ENCODE measurements at places on chromosomes 6 and 20.

- DNase-seq: no peak
These were observed 53.4 kb downstream of the AKAP12 start for GRCh38 chr6:151292974-151293687.

DNA sequence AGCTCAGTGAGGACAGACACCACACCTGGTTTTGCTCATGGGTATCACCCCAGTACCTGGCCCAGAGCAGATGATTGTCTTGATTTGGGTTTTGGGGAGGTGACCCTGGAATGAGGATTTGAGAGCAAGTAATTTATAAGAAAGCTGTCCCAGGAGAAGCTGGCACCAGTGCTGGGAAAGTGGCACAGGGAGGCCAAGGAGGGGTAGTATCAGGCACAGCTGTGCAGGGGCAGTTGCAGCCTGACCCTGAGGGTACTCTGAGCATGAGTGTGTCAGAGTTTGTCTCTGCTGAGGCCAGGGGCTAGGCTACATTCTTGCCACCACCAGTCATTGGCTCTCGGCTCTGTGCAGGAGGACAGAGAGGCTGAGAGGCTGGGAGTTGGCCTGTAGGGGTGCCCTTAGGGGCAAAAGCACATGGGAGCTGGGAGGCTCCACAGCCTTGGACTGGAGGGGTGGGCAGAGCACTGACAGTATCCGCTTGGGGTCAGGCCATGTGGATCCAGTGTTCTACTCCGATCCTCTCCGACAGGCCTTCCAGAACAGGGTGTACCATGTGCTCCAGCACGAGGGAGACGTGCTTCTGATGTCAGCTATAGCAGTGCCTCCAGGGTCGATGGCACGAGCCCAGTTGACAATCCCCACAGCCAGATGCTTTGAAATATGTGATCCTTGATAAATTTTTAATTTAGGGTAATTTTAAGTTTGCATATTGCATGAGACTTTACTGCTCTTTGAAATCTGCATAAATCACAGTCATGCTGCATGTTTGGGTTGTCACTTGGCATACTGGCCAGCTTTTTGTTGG is 121.3 kb downstream of the PHACTR3 start:
- DNase-seq: no peak

- no peak for DNase-seq
These were observed 380.0 kb upstream of the MARCKS start for GRCh38 chr6:113476937-113477839.

- DNase-seq: no peak
These were observed 33.3 kb upstream of the CITED2 start for GRCh38 chr6:139407718-139408222.

DNA sequence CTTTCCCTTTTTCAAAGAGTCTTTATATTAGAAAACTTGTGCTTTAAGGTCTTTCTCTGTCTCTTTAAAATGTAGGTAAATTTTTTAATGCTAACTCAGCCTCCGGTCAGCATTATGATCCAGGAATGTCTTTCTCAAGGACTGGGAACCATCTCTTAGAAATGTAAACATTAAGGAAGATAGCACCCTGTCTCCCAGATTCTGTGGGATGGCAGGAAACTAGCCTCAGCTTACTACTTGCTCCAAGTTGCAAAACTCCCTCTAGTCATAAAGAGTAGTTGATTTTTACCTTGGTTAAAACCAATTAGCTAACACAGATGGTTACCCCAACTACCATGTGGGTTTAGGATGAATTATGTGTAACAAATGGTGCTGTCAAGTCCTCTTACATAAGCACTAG is 4.7 kb upstream of the TAAR1 start:
- no peak for DNase-seq

- DNase-seq: no peak
These were observed 818.8 kb upstream of the CITED2 start for GRCh38 chr6:140193269-140193668.

DNA sequence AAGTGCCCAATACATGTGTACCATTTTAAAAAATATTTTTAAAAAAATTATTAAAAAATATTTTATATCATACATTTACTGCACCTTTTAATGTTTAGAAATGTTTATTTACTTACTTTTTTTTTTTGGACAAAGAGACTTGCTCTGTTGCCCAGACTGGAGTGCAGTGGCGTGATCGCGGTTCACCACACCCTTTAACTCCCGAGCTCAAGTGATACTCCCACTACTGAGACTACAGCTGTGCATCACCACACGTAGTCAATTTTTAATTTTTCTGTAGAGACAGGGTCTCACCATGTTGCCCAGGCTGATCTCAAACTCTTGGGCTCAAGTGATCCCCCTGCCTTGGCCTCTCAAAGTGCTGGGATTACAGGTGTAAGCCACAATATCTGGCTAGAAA is 9.2 kb upstream of the SIRPG start:
- DNase-seq: no peak

DNA sequence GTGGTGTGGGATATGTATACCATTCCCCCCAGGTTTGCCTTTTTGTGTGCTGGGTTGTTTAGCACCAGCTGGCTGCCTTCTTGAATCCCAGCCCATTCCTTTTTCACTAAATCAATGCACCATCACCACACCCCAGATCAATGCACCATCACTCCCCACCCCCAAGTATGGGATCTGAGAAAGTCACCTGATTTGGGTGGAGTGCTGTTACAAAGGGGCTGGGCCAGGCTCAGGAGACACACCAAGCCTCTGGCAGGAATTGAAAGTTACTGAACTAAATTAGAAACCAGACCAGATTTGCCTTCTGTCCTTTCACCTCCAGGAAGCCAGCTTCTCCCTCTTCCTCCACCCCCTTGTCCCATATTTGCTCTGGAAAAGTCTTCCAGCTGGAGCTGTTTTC is 19.6 kb upstream of the PKHD1 start:
- DNase-seq: no peak

- DNase-seq: no peak
These were observed 655 bp downstream of the FAM184A start for GRCh38 chr6:119077643-119078375.

GRCh38 chr20:9503526-9504245 is 10.7 kb upstream of the LAMP5 start:
- no peak for DNase-seq

GRCh38 chr6:92110403-92110802 is 1309.0 kb downstream of the EPHA7 start:
- DNase-seq: no peak

DNA sequence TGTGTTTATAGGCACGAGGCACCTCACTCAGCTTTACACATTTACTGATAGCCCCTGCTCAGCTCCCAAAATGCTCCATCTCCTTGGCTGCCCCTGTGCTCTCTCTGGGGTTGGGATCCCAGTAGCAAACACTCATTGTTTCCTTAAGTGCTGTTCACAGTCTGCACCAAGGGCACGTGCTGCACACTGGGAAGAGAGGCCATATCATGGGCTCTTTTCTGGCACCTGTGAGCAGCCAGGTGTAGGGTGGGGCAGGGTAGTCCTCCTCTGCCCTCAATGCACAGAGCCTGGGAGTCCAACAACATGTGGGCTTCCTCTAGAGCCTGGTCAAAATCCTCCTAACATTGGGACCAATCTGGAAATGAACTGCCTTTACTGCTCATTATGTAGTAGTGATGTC is 67.9 kb downstream of the BANF2 start:
- DNase-seq: no peak

GRCh38 chr6:93136111-93136510 is 283.2 kb downstream of the EPHA7 start:
- DNase-seq: no peak

DNA sequence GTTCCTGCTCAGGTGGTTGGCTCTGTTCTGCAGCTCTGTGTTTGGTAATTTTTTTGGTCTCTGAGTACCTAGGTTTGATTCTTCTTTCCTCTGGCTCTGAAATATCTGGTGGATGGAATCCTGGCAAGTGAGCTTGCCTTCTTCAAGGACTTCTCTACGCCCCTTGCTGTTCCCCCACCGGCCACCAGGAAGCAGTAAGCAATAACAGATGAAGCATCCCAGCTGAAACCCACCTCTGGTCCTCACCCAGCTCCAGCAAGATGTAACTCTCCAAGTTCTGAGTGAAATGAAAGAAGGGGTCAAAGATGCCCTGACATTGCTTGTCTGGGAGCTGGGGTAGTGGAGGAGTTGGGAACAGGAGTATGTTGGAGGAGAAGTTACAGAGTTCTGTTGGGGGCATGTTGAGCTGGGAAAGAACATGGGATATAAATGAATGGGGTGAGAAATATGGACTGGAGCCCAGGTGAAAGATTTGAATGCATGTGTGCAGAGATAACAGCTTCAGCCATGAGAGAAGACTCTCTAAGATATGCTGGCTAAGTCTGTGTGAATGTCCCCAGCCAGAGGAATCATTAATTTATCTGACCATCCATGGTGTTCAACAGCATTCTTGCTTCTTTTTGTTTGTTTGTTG is 51.3 kb upstream of the GLP1R start:
- DNase-seq: peak; percentile 2

DNA sequence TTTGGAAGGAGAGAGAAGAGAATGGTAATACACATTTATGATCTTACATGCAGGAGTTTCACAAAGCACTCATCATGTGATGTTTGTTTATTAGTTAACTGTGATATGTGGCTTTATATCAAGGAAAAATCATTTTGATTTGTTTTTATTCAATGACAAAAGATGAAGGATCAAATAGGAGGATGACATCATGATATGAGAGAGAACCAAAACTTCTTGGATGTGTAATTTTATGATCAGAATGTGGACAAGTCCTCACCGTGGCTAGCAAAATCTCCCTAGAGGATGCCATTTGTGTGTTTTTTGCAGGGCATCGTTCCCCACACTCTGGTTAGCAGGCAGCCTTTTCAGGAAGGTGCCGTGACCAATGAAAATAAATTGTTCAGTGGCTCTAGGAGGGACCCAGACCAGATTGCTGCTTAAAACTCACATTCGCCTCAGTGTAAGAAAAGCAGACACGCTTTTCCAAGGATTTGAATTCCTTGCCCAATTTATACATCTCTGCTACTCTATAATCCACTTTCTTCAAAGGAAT is 552.7 kb downstream of the NKAIN2 start:
- DNase-seq: no peak

DNA sequence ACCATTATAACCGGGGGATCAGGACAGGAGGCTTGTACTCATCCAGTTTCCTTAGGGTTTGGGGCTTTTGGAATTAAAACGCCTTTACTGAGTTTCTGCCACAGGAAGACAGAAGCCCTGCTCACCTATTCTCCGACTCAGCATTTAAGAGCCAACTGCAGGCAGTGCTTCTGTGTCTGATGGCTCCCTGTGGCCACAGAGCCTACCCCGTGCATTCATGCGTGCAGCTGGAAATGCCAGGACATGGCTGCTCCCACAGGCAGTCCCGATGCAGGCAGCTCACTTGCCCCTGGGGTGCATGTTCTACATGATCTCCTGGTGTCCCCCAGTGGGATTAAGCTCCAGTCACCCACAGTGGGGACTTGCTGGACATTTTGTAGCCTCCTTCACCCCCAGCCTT is 22.2 kb downstream of the ZNF831 start:
- no peak for DNase-seq

DNA sequence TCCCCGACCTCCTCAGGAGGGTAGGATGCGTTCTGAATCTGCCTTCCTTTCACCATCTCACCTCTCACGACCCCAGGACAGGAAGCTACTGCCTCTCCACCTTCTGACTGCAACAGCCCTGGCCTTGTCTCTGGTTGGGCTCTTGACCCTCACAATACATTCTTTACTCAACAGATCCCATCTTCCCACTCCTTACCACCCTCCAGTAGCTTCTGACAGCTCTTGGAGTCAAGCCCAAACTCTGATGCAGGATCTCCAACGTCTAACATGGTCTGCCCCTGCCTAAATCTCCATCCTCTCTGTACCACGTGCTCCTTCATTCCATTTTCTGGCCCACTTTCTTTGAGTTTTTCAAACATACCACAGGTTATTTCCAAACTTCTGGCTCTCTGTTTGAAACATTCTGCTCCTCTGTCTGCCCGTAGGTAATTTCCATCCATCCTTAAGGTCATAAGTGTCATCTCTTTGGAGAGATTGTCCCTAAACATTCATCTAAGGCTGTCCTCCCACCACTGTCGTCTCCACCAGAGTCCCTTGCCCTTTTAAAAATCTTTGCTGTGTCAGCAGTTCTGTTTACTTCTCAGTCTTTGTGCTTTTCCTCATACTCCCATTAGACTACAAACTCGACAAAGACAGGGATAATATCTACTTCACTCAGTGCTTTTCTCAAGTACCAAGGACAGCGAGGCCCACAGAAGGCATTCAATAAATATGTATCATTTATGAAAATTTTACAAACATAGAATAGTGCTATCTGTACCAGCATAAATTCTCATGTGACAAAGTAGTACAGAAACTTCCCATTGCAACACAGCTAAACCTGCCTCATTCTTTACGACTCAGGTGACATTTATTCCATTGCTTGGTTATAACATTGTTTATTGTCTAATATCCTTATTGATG is 73.6 kb downstream of the BCAS1 start:
- DNase-seq: no peak

DNA sequence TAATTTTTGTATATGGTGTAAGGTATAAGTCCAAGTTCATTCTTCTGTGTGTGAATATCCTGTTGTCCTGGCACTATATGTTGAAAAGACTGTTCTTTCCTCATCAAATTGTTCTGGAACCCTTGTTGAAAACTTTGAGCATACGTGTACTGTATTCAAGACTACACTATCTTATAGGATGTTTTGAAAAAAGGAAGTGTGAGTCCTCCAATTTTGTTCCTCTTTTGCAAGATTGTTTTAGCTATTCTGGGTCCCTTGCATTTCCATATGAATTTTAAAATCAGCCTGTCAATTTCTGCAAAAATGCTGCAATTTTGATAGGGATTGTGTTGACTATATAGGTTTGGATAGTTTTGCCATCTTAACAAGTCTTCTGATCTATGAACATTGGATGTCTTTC is 195.2 kb downstream of the BACH2 start:
- no peak for DNase-seq

DNA sequence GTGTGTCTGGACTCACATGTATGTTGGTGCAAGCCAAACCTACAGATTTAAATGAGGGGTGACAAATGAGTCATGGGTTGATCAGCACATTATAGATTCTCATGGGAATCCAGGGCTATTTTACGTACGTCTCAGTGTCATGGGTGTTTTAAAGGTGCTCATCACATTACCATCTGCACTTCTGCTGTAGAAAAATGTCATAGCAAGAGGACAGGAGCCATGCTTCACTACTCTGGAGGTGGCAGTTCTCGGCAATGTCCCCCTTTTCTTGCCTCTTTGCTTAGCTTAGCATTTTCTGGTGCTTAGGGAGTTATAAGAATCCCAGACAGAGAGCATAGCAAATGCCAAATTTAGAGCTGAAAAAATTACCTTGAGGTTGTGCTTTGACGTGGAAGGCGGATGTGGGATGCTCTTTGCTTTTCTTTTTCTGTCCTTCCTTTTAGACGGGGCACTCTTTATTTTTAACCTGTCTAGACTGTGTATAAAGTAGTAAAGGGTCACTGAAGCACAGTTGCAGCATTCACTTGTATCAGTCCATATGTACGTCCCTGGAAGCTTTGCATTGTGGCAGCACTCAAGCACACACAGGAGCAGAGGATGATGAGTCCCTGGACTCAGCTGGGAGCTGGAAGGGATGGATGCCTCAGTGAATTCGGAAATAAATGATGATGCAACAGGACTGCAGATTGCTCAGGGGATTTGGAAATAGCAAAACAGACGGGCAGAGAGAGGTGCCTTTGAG is 139.7 kb downstream of the SYNDIG1 start:
- DNase-seq: no peak
